Sigmoid colon (tissue), 7 donors: ENCODE measurements at places on chromosomes 3 and 15. TPM values are rescaled to one million over a fixed set of nuclear protein-coding genes. Genes with fewer than 3 reads are reported as not detected.

- H3K4me3 ChIP-seq: no peak overlapping the region
- H3K27me3 ChIP-seq: no peaks in the 10 kb centered on the region
- peaks cover 6% of the 10 kb centered on the region for H3K36me3 ChIP-seq
- H3K27ac ChIP-seq: no peak overlapping the region
- H3K4me1 ChIP-seq: no peaks in the 10 kb centered on the region
These were observed 67.2 kb upstream of the TSPAN3 start for GRCh38 chr15:77138167-77138522.

DNA sequence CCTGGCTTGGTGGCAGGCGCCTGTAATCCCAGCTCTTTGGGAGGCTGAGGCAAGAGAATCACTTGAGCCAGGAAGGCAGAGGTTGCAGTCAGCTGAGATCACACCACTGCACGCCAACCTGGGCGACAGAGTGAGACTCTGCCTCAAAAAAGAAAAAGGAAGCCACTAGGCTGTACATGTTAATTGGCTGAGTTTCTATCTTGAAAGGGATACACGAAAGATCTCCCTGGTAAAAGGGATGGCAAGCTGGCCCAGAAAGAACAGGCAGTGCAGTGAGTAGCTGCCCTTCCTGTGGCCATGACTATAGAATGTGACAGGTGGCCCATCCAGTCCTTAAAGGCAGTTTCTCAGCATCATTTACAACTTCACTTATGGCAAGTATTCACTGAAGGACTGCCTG, 12.3 kb downstream of the LRIG1 start:
- no peak for DNase-seq
- H3K4me1 ChIP-seq: peaks cover 100% of the 10 kb centered on the region
- no peaks in the 10 kb centered on the region for H3K36me3 ChIP-seq
- H3K4me3 ChIP-seq: no peak overlapping the region

DNA sequence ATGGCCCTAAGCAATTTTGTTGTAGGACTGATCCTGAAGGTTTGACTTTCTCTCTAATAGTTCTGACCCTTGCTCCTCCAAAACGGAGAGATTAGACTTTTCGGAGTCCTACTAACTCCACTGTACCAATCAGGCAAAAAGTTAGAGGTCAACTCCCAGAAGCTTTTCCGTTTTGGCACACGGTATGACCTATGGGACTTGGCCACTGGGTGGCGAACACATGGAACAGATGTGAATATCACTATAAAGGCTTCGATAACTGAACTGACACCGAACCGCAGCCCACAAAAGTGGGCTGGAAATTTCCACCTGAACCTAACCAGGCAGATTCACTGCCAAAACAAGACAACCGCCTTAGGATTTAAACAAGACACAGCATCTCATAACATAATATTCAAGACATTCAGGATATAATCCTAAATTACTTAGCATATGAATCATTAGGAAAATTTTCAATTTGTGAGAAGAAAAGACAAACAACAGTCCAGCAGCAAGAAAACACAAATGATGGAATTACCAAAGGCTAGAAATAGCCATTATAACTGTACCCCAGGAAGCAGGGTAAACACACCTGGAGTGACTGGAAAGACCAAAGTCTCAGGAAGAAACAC, 12.2 kb upstream of the TM2D3 start:
- no peak overlapping the region for H3K27ac ChIP-seq
- H3K36me3 ChIP-seq: peaks cover 16% of the 10 kb centered on the region
- H3K4me3 ChIP-seq: no peak overlapping the region
- DNase-seq: no peak
- H3K4me1 ChIP-seq: no peaks in the 10 kb centered on the region

- no peaks in the 10 kb centered on the region for H3K27me3 ChIP-seq
- peak overlapping the region; percentile 77 for H3K4me3 ChIP-seq
- H3K27ac ChIP-seq: peak overlapping the region; percentile 98
- H3K4me1 ChIP-seq: peaks cover 25% of the 10 kb centered on the region
- H3K36me3 ChIP-seq: no peaks in the 10 kb centered on the region
These were observed 2.0 kb upstream of the BHLHE40 start for GRCh38 chr3:4977001-4977852.

DNAH12 gene
- polyA plus RNA-seq: not detected

SLC33A1 gene
- 11.7 TPM for polyA plus RNA-seq
